RKO (cell line): ENCODE measurements at places on chromosomes 1 and 21.

- no peak for DNase-seq
These were observed 80.9 kb downstream of the ATP1A1 start for GRCh38 chr1:116453906-116454305.

- DNase-seq: no peak
These were observed 1211.9 kb downstream of the MRPL39 start for GRCh38 chr21:24395320-24395923.

DNA sequence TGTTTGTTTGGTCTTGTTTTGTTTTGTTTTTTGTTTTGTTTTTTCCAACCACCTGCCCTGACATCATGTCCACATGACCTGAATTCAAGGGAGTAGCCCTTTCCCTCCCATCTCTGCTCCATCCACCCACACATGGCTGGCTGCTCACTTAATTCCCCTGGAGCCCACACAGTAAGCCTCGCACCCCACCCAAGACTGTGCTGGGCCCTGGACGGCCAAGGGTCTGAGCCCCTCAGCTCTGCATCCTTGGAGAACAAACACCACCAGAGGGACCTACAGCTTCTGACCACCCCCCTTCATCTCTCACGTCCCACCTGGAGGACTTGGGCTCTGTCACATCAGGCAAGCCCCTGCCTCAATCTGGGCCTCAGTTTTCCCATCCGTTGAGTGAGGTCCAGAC is 39.1 kb downstream of the MATN1 start:
- no peak for DNase-seq

- no peak for DNase-seq
These were observed 1352.9 kb downstream of the NCAM2 start for GRCh38 chr21:22351076-22351475.

GRCh38 chr21:37370152-37371040 is 3.8 kb downstream of the DYRK1A start:
- no peak for DNase-seq

DNA sequence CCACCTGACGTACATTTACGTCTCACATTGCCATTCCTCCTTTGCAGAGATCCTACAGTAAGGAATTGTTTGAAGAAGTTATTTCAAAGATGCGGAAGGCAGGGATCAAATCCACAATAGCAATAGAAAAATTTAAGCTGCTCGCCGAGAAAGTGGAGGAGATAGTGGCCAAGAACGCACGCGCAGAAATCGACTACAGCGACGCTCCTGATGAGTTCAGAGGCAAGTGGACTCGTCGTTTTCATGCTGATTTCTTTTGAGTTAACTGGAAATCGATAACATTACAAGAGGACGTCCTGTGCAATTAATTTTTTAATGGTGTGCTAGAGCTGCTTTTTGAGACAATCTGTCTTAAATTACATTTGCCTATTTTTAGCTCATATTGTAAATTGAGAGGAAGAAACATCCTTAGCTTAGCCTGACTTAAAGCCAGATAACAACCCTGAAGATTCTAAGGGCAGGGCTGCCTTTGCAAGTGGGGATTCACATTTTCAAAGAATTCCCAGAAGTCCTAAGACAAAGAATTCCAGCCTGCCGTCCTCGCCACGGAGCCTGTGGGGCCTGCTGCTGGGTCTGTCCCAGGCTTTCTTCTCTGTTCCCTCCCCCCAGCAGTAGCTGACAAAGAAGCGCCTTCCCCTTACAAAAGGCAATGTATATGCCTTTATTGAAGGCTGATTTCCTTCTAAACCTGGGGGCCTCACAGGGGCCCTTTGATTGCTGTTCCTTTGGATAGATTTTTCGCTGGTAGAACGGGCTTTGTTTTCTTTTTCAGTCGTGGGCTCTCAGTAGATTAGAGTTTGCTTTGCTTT is 31.6 kb upstream of the KIF1B start:
- DNase-seq: no peak

DNA sequence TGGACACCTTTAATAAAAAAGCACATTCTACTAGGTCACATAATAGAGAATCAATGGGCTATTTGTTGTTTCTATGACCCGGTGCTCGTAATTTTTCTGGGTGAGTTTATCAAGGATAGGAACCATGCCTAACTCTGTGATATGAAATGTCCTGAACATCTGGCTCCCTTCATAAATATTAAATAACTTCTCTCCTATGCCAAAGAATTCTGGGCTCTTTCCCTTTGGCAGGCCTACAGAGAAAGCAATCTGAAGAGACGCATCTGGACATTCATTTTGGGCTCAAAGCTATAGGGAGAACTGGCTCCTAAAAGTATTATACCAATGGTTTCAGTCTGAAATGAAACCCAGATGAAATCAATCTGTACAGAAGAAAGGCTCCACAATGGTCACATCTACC is 38.8 kb upstream of the ANGPTL7 start:
- DNase-seq: no peak

DNA sequence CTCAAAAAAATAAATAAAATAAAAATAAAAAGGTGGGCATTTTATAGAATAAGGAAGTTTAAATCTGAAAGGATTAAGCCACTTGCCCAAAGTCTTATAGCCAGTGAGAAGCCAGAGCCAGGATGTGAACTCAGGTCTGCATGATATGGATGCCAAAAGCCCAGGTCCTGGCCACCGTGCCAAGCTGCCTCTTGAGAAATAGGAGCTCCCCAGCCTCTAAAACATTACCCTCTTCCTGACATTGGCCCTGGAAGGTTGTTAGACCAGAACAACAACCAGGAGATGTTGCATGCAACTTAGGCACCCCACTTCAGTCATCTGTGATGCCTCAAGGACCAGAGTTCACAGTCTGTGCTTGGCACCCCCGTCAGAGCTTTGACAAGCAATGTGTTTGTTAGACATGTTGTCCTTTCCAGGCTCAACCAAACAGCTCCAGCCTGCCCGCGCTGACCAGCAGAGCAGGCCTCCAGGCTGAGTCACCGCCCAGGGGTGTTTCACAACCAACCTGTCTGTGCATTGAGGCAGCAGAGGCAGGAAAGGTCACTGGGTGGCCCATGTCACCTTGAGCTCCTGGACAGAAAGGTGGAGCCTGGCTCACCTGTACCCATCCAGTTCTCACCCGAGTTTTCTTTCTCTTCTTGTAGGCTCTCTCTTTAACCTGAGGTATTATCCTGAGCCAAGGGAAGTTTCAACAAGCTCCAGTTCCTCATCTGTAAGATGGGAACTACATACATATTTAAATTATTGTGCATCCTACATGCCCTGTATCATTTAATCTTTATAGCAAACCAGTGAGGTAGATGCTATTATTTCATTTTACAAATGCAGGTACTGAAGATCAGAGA is 14.9 kb upstream of the MED18 start:
- DNase-seq: peak; percentile 24

- DNase-seq: no peak
These were observed 309.6 kb downstream of the COL11A1 start for GRCh38 chr1:102798718-102799117.

GRCh38 chr1:212955098-212955497 is 4.8 kb downstream of the VASH2 start:
- DNase-seq: no peak

- no peak for DNase-seq
These were observed 176.8 kb upstream of the SAMSN1 start for GRCh38 chr21:14722841-14723483.

GRCh38 chr1:69911301-69911801 is 294.0 kb downstream of the LRRC40 start:
- no peak for DNase-seq

- DNase-seq: no peak
These were observed 31.6 kb downstream of the AGT start for GRCh38 chr1:230682274-230682673.

DNA sequence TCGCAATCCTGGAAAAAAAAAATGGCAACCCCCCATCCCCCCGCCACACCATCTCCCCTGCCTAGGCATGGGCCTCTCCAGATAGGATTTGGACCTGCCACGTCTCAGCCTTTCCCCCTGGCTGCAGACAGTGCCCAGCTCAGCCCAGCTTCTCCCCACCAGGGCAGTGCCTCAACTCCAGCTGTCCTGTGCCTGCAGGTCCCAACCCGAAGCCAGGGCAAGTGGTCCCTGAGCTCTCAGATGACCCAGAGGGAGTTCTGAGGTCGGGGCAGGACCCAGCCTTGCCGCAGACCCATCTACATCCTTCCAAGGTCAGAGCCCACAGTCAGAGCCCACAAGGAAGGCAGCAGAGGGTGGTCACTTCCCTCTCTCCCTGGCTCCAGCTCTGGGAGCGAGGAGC is 86.7 kb upstream of the POU3F1 start:
- no peak for DNase-seq

DNA sequence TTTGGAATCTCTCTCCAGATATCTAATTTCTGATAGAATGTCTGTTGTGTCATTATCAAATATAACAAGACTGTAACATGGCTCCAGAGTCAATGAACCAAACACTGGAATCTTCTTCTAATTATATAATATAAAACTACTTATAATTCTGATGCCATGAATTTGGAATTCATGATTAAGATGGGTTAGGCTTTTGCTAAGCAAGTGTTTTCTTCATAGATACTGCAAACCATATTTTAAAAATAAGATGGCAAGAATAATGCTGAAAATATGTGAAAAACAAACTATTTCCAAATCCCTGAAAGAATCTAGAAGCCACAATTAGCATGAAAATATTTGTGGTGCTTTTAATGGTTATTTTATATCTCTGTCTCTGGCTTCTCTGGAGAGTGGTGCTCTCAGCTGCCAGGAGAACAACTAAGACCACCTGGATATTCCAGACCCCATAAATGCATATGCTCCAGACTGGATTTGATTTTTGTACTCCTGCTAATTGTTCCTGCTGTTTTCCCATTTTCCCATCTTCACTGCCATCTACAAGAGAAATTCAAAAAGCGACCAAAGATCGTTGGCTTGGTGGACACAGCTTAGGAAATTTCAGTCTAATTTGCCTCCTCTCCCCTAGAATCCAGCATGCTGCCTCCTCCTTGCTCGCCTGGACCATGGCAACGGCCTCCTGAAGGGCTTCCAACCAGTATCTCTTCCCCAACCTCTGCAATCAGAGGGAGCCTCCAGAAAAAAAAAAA is 418.9 kb downstream of the SETD4 start:
- DNase-seq: no peak

GRCh38 chr1:226979115-226979516 is 39.0 kb downstream of the COQ8A start:
- DNase-seq: no peak

DNA sequence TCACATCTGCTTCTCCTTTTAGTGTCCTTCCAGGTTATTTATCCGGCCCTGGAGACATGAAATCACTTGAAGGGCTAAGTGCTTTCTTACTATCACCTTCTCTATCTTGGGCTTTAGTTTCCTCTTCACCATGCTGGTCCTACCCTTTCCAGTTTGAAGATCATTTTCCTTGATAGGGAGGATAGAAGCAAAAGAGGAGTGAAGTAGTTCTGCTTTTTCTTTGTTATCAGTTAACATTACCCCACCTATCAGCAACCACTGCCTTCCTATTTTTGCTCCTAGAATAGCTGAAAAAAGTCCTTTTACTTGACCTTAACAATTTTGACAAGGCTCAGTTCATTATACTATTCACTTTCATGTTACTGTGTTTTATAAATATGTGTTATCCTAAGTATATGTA is 19.4 kb downstream of the RGL1 start:
- DNase-seq: no peak

- no peak for DNase-seq
These were observed 17.0 kb downstream of the COQ8A start for GRCh38 chr1:226956942-226957713.

- DNase-seq: no peak
These were observed 6.5 kb upstream of the KRTAP19-7 start for GRCh38 chr21:30567617-30568016.

DNA sequence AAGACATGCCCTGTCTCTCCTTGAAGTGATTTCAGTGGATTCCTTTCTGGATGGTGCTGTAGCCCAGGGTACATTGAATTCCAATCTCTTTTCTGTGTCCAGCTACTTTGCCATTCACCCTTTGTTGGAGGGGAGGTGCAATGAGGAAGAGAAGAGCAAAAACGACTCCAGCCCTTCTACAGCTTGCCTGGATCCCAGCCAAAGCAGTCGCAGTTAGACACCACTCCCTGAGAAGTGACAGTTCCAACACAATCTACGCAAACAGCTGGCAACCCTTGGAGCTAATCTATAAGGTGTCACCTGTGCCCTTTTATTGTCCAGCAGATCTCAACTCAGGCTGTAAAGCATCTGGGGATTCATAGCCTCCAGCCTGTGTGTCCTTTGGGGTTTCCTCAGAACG is 4.6 kb downstream of the CD244 start:
- DNase-seq: no peak

DNA sequence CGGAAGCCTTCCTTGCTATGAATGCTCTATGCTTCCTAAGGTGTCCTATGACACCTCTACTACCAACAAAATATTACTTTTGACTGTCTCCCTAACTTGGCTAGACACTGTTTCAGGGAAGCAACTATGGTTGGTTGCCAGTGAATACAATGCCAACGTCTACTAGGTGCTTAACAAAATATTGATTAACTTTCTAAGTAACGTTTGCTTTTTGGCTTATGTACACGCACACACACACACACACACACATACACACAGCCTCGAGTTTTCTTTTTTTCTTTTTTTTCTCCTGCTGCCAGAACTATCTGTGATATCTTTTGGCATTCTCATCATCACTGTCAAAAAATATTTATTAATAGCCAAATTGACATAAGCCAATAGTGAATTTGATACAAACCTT is 864.0 kb downstream of the PLA2G4A start:
- DNase-seq: no peak

- DNase-seq: no peak
These were observed 67.5 kb upstream of the PRDX6 start for GRCh38 chr1:173409613-173410012.

GRCh38 chr1:55535724-55536544 is 320.8 kb upstream of the USP24 start:
- DNase-seq: no peak

- DNase-seq: no peak
These were observed 47.3 kb downstream of the EIF4G3 start for GRCh38 chr1:21129407-21129806.

DNA sequence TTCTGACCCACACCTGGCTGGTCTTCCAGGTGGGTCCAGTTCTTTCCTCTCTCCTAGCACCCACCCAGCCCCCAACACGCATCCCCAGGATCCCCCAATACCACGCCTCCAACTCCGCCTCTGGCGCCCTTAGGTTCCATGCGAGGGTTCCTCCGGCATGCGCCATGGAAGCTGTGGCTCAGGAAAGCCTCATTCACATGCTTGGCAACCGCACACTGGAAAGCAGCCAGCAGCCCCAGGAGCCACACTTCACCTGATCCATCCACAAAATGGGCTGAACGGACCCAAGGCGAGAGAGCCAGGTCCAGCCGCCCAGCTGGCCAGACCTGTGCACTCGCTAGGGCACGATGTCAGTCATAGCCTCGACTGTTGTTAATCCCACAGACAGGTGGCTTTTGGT is 161.2 kb downstream of the PSMG1 start:
- no peak for DNase-seq

GRCh38 chr1:77925518-77925917 is 37.1 kb downstream of the NEXN start:
- no peak for DNase-seq
